ENCODE measurements at places on chromosomes 1 and 21.
A peak's percentile ranks its signal among the peaks of the same experiment; 100 is the strongest.

- no peak for DNase-seq
Measured at GRCh38 chr1:204361341-204361771, 1.6 kb upstream of the PLEKHA6 start.

GRCh38 chr1:26378088-26378878, 5.7 kb upstream of the ZNF683 start:
- DNase-seq = no peak

GRCh38 chr1:58162952-58163550, 383.5 kb downstream of the OMA1 start:
- no peak for DNase-seq

DNA sequence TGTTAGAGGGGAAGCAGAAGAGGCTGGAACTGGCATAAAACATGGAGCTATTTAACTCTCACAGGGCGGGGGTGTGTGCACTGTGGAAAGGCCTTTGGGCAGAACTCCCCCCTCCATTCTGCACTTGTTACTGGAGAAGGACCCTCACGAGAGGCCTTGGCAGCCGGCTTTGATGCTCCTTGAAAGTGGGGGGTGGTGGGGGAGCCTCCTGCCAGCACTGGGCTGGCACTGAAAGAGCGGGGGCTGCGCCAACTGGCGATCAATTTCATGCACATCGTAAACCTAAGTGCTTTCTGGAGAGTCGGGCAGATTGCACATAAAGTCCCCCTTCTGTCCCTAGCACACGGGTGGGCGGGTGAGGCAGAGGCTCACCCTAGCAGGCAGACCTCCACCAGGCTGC, 28.9 kb downstream of the FOXO6 start:
- no peak for DNase-seq

GRCh38 chr1:155871390-155871789, 12.0 kb downstream of the SYT11 start:
- DNase-seq = peak; percentile 57

- DNase-seq = no peak
Measured at GRCh38 chr1:59041646-59042277, 255.1 kb upstream of the FGGY start.

DNA sequence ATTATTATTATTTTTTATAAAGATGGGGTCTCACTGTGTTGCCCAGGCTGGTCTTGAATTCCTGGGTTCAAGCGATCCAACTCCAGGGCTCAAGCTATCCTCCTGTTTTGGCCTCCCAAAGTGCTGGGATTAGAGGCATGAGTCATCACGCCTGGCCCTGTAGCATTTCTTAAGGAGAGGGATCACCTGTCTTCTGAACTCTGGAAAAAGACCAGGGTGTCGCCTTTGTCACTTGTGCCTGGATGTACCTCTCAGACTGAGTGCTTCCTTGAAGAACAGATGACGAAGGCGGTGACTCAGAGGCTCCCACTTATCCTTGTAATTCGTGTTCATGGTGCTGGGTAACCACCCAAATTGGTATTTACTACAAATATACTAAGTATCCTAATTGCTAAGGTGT, 2.4 kb upstream of the CGN start:
- no peak for DNase-seq

DNA sequence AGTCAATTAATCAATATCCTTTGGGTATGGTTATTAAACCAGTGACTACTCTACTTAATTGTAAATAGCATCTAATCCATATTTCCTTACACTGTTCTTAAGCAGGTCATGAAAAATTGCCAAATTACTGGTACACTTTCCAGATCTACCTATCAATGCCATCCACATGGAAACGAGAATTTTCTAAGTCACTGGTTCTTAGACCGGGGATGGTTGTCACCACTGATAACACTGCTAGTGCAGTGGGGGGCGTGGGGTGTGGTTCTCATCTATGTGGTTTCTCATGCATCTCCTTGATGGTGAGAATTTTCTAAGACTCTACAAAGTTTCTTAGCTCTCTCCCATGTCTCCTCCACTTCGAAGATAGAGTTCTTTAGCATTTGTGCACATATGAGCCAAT, 63.7 kb upstream of the COG2 start:
- DNase-seq = no peak

DNA sequence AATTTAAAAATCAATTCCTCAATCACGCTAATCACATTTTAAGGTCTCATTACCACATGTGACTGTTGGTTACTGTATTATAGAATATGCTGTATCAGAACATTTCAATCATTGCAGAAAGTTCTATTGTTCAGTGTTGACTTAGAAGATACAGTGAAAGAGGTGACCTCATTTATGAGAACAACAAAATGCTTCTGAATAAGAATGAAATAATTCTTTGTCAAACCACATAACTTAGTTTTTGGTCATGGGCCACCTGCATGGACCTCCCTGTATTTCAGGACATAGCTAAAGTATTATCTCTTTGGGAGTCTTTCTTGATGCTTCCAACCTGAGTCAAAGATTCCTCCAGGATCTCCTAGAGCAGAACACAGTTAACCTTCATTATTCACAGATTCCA, 22.3 kb downstream of the MFSD2A start:
- no peak for DNase-seq

DNA sequence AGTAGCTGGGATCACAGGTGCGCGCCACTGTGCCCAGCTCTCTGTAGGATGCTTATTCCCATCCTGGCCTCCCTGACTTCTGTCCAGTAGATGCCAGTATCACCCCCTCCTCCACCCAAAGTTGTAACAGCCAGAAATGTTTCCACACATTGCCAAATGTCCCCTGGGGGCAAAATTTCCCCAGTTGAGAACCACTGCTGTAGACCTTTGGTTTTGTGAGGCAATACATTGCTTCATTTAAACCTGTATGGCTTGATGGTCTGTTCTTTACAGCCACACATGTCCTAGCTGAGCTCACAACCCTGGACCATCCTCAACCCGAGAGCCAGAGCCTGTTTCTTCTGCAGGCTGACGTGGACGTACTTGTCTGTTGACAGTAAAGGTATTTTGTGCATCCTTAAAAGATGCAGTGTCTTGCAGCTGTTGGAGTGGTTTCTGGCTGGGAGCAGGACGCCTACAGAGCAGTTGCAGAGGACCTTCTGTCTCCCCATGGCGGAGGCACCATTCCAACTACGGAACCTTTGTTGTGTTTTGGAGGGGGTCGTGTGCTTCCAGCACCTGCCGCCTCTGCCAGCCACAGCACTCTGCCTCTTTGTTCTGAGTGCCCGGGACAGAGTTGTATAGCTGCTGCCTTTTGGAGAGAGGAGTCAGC, 26.6 kb downstream of the DOP1B start:
- DNase-seq = no peak

DNA sequence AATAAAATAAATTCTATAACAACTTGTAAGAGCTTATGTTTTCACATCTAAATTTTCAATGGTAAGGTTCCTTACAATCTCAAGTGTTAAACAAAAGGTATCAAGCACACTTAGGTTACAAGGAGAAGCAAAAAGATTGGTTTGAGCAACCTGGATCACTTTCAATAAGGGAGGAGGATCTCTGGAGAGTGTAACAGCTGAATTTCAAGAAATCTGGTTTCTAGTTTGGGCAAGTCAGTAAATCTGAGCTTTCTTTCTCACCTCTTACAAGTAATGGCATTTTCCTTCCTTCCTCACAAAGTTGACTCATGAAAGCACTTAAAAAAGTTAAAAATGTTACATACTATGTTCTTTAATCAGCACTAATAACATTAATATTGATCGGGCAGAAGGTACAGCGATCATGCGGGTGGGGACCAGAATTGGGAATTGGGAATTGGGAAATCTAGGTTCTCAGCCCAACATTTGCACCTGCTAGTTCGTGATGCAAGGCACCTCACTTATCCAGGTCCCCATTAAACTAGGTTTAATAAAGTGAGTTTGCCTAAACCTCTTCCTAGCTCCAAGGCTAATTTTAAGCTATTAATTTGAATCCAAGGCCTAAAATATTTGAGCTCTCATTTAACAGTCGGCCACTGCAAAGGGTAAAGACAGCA, 3.1 kb downstream of the NUCKS1 start:
- no peak for DNase-seq

GRCh38 chr1:201591348-201591747, 52.4 kb downstream of the NAV1 start:
- DNase-seq = no peak

DNA sequence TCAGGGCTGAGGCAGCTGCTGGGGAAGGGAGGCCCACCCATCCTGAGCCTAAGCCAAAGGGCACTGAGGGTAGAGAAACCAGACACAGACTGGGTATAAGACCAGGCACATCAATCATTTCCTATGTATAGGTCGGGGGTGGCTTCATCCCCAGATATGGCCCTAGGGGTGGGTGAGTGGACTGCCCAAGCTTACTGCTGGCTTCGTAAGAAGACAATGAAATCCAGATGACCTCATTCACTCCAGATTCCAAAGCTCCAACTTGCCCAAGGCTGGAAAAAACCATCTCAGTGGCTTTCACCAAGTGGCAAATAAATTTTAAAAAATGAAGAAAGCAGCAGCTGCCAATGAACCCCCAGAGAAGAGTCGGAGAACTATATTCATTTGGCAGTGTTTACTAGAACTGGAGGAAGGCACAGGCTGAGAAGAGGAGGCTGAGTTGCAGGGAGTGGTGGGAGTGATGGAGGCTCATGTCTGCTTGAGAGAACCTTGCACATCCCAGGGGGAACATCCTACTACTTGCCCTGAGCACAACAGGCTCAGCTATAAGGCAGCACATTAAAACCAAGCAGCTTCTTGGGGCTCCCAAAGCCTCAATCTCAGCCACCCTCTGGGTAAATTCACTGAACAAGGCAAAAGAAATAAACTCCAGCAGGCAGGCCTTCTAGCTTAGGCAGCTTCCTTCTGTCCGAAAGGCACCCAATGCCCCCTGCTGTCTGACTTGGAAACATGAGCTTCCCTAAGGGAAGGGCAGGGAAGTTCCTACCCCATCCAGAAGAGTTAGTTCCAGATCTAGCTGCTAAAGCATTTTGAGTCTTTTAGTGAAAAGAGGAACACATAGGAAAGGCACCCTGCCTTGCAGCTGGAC, 14.1 kb downstream of the PEA15 start:
- no peak for DNase-seq

- no peak for DNase-seq
Measured at GRCh38 chr21:31589820-31590219, 69.7 kb upstream of the SOD1 start.

- DNase-seq = no peak
Measured at GRCh38 chr1:160068225-160068624, 1.7 kb downstream of the KCNJ10 start.

DNA sequence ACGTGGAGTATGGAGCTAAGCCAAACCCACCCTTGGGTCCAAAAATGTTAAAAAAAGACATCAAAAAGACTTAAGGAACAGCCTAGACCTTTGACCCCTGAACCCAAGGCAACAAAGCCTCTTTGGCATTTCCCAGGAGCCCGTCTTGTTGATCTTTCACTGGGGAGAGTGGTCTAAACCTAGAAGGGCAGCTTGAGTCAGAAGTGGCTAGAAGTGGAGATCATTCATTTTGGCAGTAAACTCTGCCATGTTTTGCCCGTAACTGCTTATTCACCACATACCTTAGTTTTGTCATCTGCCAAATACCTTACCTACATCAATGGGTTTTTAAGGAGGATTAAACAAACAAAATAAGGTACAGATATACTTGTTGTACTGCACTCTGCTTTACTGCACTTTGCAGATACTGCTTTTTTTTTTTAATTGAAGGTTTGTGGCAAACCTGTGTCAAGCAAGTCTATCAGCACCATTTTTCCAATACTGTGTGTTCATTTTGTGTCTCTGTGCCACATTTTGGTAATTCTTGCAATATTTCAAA, 1.7 kb upstream of the CTSE start:
- no peak for DNase-seq

DNA sequence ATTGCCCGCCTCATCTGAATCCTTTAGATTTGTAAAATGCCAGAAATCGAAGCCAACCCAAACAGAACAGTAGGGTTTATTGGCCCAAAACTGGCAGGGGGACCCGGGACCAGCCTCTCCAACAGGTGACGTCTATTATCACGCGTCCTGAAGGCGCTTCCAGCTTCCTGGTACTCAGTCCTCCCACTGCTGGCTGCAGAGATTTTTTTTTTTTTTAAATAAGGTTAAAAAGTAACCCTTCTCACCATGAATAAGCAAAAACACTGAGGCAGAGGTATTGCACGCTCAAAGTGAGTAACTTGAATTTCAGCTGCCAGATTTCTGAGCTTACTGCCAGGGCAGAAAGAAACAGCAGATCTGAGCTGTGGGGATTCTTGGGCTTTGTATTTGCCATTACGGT, 54.4 kb upstream of the GCLM start:
- DNase-seq = no peak

GRCh38 chr1:42852608-42852980, 6.2 kb downstream of the ZNF691 start:
- DNase-seq = no peak

GRCh38 chr1:44312399-44313196, 42.5 kb downstream of the ERI3 start:
- DNase-seq = no peak

- no peak for DNase-seq
Measured at GRCh38 chr21:40964691-40965090, 117.7 kb upstream of the DSCAM start.

GRCh38 chr1:184686540-184686939, 68.1 kb downstream of the EDEM3 start:
- no peak for DNase-seq

DNA sequence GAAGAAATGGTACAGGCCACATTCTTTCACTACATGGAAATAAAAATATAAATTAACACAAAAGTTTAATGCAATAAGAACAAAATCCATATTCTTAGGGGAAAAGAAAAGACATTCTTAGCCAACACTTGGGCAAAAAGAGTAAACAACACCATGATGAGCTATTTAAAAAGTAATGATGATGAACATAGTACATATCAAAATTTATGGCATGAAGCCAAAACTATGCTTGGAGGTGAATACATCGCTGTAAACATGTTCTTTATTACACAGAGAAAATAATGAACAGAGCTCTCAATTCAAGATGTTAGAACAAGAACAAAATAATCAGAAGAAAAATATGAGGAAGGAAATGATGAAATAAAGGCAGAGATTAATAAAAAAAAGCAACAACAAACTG, 158.2 kb downstream of the ZSCAN20 start:
- no peak for DNase-seq

DNA sequence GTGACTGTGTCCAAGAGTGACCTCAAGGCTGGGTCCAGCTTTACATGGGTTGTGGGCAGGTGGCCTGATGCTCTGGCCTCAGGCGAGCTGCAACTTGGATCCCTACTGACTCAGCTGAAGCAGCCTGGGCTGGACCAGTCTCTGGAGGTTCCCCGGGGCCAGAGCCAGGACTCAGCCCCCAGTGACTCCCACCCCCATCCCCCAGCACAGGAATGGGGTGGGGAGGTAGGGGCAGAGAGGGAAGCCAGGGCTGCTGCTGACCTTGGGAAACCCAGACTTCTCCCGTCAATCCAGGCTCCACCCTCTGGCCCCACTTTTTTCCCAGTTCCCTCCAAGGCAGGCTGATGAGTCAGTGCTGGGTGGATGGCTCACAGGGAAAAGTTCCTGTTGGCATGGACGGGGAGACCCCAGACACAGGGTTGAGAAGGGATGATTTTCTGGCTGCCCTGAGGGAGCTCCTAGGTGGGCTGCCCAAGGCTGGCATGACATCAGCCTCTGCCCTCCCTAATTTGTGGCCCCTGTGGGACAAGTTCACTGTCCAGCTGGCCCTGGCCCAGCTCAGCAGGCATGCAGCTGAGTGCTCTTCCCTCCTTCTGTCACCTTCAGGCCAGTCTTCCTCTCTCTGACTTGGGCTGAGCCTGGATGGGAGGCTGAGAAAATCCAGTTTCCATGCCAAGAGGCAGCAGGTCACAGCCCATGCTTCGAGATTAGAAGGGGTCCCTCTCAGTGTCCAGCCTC, 2.2 kb downstream of the ZC3H12A start:
- no peak for DNase-seq

- no peak for DNase-seq
Measured at GRCh38 chr1:23479666-23479941, 4.4 kb downstream of the ASAP3 start.

- DNase-seq = no peak
Measured at GRCh38 chr1:214432245-214432644, 119.2 kb downstream of the PTPN14 start.
